ENCODE measurements at places on chromosomes 5 and 9.

GRCh38 chr9:114852050-114852594 lies 46.3 kb upstream of the TNFSF15 start:
- DNase-seq = peak; percentile 64

GRCh38 chr9:109708451-109708945 lies 71.5 kb upstream of the PALM2AKAP2 start:
- no peak for DNase-seq

DNA sequence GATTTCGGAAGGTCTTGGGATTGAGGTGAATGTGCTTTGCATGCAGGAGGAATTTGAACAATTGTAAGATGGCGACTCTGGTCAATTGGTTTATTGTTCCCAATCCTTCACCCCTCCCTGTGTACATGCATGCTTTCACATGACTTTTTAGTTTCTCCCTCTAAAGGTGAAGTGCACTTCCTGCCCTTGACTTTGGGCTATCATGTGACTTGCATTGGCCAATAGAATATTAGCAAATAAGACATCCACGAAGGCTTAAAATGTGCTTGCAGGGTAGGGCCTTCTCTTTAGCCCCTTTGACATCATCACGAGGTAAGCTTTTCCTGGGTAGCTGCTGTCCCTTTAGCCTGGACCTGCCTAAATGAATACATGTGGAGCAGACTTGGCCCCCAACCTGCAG lies 8.1 kb upstream of the ZBTB43 start:
- no peak for DNase-seq

DNA sequence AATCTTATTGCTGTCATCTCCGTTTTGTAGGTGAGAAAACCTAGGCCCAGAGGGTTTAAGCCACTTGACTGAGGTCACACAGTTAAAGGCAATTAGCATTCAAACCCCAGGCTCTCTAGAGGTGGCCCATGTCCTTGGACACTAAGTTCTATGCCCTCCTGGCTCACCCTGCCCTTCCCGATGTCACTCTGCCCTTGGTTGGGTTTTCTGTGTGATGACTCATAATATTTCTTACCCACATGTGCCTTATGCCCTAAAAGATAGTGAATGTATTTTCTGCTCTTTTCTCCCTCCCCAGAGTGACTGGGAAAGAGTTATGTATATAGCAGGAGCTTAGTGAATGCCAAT lies 174.5 kb upstream of the PITX1 start:
- peak; percentile 68 for DNase-seq

DNA sequence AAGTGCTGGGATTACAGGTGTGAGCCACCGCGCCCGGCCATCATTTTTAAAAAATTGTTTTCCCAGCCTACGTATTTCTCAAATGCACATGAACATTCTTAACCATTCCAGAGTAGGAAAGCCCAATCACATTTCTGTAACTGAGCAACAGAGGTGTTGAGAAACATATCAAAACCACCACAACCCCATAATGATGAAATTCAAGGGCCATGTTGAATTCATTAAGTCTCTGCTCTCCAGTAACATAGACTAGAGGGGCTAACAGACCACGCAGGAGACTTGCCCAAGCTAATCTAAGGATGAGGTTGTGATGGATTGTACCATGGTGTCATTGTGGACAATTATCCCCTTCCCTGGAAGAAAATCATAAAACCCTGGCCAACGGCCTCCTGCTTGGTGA lies 52.9 kb downstream of the MYO10 start:
- no peak for DNase-seq

GRCh38 chr5:53378590-53379247 lies 101.7 kb upstream of the FST start:
- no peak for DNase-seq

DNA sequence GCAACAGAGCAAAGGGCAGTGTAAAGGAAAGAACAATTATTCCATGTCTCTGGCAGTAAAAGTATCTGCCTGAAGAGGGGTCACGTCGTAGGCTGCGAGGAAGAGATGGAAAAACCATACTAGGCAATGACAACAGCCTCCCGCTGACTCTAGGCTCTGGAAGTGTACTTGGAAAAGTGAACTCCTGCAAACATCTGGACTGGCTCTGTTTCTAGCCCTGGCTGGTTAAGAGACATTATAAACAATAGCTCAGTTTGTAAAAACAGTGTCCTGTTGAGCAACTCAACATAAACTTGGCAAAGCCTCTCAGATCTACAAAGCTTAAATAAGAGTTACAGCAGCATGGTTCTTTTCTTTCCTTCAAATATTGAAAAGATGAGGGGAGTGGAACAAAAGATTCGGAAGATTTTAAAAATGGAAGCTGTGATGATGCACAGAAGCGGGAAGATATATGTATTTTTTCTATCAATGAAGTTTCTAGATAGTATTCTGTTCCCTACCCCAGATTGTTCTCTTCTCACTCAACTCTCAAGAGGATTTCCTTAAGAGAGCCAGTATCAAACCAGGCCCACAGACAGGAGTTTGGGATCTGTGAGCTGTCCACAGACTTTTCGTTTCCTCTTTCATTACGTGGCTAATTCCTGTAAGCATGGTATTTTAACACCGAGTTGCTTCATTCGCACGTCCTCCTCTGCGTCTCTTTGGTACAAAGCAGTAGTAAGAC lies 79.4 kb downstream of the SPTLC1 start:
- DNase-seq = no peak

DNA sequence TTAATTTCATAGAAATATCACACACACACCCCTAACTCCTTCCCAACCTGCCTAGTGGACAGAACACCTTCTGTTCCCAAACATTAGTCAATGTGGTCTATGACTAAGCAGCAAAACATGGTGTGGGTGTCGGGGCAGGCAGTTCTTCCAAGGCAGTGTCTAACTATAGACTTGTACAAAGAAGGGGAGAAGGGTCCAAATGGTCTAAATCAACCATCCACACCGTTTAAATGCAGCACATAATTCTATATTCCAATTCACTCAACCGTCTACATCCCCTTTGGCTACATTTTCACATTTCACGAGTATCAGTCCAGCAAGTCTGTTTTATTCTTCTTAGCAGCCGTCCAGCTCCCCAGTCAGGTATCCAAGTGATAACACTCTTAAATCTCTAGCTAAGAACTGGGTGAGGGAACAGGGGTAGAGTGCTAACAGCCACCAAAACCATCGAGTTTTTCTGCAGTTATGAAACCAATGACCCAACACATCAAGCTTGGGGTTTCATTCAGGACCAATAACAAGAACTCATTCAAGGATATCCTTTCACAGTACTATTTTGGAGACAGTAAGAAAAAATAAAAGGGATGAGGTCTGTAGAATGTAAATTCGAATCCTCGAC lies 3.3 kb downstream of the ZNF608 start:
- DNase-seq = no peak

DNA sequence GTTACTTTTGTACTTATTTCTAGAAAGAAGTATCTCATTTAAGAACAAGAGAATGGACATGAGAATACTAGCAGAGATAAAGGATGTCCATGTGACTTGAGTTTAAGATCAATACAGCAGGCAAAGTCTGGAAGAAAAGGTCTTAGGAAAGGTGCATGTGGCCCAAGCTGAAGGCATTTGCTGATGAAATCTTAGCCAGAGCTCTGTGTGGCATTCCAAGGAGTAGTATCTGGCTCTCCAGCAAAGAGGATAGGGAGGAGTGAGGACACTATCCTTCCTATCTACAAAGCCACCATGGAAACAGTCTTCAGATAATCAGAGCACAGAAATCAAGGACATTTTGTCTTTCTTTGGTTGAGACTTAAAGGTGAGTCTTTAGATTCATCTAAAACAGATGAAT lies 244.1 kb upstream of the RGMB start:
- DNase-seq = no peak

GRCh38 chr5:57741336-57741735 lies 258.7 kb upstream of the ACTBL2 start:
- DNase-seq = no peak

DNA sequence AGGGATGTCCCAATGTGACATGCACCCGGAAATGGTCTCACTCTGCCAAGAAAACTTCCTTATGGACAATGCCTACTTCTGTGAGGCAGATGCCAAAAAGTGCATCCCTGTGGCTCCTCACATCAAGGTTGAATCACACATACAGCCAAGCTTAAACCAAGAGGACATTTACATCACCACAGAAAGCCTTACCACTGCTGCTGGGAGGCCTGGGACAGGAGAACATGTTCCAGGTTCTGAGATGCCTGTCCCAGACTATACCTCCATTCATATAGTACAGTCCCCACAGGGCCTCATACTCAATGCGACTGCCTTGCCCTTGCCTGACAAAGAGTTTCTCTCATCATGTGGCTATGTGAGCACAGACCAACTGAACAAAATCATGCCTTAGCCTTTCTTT lies 37.6 kb upstream of the CCDC152 start:
- peak; percentile 2 for DNase-seq

DNA sequence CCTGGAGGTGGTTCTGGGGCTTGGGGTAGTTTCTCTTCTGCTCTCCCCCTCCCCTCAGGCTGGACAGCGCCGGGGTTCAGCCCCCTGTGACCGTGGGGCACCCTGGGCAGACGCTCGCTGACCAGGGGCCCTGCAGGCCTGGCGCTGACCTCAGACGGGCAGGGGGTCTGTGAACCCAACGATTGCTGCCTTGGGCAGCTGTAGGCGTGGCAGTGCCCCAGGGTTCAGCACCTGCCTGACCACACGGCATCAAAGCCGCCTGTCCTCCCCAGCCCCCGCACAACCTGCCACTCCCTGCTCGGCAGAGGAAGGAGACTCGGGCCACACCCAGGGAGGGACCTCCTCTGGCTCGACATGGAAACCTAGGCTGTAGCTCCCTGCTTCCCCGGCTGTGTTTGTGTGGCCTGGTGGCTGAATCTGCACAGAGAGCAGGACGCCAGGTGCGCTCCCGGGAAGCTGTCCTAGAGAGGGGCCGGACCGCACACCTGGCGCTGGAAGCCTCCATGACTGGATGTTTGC lies 12.2 kb downstream of the LCN12 start:
- peak; percentile 68 for DNase-seq
